Muscle of arm (tissue), 14 donors: ENCODE measurements at places on chromosomes 2 and 18.
A peak's percentile ranks its signal among the peaks of the same experiment; 100 is the strongest.

DNA sequence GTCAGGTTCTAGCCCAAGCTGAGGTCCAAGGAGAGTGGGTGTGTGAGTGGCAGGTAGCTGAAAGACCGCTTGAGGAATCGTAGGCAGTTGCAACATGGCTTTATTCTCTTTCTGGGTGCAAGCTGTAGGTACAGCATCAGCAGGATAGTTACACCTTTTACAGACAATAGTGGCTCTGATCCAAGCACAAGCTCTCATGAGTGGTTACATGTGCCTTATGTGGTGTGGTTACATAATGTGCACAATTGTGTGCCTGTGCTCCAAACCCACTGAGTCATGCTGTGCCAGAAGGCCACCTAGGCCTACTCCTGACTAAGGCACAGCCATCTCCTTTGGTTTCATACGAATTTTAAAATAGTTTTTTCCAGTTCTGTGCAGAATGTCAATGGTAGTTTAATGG is 227.6 kb downstream of the SATB2 start:
- no peak for DNase-seq

DNA sequence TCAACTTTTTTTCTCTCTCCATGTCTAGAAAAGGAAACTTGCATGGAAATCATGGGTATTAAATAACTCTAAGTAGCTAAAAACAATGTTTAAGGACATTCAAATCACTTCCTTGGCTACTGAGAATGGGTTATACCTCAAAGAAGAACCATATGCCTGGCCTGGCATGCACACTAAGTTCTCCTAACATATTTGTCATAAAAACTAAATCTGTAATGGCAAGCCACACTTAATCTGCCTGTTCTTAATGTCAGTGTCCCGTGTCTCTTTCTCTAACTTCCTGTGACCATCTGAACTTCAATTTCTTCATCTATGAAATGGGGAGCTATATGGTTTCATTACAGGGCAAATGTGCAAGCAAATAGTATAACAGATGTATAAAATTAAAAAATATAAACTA is 11.1 kb downstream of the PDE1A start:
- DNase-seq, result no peak

DNA sequence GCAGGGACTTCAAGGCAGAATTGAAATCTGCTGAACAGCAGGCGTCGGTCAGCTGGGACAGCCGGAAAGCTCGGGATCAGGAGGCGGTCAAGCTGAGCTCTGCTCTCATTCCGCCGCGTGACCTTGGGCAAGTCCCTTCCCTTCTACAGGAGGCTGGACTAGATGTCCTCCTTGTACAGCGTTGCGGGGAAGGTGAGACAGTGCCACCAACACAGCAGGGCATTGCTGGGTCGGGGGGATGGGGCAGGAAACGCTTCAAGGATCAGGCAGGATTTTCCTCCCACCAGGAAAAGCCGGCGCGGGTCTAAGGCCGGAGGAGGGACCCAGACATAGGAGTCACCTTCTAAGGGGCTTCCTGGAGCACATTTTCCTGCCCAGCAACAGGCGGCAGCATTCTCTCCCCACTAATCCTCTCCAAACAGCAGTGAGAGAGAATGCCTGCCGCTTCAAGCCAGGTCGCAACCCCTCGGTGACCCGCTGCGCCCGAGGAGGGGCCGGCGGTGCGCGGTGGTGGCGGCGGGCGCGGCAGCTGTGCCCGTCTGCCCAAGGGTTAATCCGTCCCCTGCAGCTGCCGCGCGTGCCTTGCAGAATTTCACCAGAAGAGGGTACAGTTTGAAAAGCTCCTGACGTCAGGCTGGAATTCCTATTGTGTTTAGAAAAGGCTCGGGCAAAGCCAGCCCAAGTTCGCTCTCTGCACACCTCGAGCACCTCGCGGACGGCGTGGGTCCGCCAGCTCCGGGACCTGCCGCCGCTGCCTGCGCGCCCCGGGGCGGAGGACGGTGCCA is at the start of gene KCNF1:
KCNF1 (plus strand) TSS at position 644 of the 785 bp plus-strand sequence. CDS start 493 bp downstream, outside the sequence.
- peak; percentile 25 for DNase-seq

DNA sequence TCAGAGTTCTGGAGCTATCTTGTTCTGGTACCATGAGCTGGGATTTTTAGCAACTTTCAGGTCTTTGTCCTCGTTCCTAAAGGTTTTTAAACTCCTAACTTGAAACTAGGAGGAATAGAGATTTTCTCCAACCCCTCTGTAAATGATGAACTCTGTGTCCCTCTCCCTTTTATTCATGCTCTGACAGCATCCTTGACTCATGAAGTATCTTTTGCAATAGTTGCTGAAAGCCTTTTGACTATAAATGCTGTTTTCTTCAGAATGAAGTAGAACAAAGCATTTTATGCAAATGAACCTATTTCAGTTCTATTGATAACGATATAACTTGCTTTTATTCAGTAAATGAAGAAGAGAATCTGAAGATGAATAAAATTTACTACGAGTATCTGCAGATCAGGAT is 17.0 kb upstream of the MAPRE2 start:
- no peak for DNase-seq

GRCh38 chr2:144443837-144444817 is 75.8 kb downstream of the ZEB2 start:
- DNase-seq, result no peak
